Progenitor cell of endocrine pancreas (in vitro differentiated cells): ENCODE measurements at places on chromosomes 3 and 15.

GRCh38 chr3:39409514-39410136 lies 3.1 kb downstream of the RPSA start:
- no peak for DNase-seq

DNA sequence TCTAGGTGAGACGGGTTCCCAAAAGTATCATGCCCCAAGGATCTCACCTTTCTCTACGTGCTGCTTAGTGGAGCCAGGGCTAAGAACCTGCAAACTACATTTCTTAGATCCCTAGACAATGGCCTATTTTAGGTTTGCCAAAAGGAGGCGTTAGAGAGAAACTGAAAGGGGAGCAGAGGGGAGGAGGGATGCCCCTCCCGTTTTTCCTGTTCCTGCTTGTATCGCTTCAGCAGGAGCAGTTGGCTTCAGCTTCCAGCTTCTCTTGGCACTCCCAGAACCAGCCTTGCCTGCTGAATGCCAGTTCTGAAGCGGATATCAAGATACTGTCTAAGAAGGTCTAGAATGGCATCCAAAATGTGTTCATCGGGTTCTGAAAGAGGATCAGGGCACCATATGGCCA lies 58.4 kb upstream of the ABHD17C start:
- DNase-seq, result no peak

GRCh38 chr15:26355472-26356074 lies 417.3 kb downstream of the GABRB3 start:
- DNase-seq, result no peak

- no peak for DNase-seq
Measured at GRCh38 chr3:74642876-74643275, 28.4 kb upstream of the CNTN3 start.

- no peak for DNase-seq
Measured at GRCh38 chr15:57189466-57189865, 186.8 kb upstream of the CGNL1 start.

DNA sequence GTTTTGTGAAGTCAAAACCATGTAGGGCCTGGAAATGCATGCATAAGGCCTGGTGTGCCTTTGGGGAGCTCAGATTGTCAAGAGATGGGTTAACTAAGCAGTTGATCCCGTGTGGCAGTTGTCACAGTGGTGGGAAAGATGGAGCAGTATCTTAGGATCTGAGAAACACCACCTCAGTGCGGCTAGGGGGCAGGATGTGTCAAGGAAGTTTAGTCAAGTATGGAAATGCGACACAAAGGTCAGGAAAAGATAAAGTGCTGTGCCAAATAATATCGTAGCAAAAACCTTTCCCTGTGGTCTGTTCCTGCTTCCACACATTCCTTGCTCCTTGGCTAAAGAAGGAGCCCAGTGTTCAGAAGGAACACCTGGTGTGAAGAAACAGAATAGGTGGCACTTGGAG lies 396.4 kb downstream of the EDEM1 start:
- DNase-seq, result no peak

DNA sequence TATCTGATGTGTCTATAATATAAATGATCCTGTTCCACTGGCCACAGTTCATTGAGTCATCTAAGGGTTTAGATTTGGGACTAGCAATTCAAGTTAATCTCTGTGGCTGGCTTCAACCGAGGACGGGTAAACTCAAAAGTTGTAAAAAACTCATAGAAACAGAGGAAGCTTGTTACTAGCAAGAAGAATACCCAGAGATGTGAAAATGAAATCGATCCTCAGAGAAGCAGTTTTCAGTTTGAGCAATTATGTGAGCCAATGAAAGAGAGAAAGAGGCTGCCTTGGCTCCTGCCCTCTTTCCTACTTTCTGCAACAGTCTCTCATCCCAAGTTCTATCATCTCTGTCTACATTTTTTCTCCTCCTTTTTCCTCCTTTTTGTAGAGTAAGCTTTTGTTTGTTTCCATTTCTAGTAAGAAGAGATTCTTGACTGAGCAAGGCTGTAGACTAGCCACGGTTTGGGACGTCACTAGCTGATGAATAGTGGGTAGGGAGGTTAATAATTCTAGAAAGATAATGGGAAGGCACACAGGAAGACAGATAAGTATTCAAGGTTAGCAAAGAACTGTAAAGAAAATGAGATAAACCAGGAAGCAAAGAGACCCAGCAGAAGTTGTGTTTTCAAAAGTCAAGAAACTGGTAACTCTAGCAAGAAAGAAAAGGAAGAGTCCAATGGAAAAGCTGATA lies 298.9 kb upstream of the NR2F2 start:
- DNase-seq, result no peak

GRCh38 chr3:68893600-68894239 lies 38.6 kb downstream of the TAFA4 start:
- no peak for DNase-seq

GRCh38 chr3:11495948-11496557 lies 147.7 kb downstream of the VGLL4 start:
- DNase-seq, result no peak

DNA sequence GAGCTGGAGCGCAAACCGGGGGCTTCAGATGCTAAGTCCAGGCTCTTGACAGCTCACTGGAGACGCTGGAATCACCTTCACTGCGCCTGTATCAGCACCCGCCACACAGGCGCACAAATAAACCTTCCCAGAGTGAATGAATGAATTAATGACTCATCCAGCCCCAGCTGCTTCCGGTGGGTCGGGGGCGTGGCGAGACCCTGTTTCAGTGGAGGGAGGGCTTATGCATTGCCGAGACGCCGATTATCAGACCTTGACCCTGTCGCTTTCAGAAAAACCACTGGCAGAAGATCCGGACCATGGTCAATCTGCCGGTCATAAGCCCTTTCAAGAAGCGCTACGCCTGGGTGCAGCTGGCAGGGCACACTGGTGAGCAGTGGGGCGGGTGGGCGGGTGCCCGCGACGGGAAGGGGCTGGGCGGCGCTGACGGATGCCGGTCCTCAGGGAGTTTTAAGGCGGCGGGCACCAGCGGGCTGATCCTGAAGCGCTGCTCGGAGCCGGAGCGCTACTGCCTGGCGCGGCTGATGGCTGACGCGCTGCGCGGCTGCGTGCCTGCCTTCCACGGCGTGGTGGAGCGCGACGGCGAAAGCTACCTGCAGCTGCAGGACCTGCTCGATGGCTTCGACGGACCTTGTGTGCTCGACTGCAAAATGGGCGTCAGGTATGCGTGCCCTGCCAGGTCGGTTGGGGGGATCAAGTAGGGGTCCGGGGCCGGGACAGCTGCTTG lies 7.7 kb downstream of the ITPKA start:
- DNase-seq, result no peak

DNA sequence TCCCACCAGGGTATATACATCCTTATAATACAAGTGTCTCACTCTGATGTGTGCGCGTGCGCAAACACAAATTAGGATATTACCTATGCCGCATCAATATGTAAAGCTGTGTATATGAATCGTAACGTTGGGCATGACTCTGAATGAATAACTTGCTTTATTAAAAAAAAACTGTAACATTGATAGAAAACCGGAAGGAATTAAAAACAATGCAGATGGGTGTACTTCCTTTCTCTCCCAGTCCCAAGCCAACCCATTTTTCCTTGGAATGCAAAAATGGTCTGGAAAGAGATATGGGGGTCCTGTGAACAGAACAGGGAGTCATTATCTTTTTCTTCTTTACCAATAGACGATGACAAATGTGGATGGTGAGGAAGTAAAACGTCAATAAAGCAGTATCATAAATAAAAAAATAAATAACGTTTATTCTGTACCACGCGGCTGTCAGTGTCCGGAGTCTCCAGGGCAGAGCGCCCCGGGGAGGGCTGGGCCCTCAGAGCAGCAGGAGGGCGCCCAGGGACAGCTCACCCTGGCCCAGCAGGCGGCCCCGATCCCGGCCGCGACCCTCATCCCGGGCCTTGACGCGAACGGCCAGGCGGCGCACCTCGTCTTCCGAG lies 1.6 kb downstream of the C2CD4B start:
- no peak for DNase-seq

GRCh38 chr15:40562691-40563090 lies 2.2 kb downstream of the CCDC32 start:
- no peak for DNase-seq

DNA sequence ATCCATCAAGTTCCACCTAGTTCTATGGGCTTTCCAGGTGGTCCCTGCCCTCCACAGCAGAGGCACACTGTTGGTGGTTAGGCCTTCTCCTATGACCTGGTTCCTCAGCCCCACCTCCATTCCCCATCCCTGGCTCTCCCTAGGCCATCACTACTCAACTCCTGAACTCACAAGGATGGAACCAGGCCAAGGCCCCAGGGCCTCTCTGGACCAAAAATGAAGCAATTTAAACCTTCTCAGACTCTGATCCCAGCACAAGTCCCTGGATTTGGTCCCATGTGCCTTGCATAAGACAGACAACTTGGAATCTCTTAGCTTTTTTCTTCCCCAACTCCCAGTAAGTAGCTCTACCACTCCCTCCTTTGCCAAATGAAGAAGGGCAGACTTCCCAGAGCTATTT lies 14.4 kb upstream of the ACAN start:
- DNase-seq, result no peak

DNA sequence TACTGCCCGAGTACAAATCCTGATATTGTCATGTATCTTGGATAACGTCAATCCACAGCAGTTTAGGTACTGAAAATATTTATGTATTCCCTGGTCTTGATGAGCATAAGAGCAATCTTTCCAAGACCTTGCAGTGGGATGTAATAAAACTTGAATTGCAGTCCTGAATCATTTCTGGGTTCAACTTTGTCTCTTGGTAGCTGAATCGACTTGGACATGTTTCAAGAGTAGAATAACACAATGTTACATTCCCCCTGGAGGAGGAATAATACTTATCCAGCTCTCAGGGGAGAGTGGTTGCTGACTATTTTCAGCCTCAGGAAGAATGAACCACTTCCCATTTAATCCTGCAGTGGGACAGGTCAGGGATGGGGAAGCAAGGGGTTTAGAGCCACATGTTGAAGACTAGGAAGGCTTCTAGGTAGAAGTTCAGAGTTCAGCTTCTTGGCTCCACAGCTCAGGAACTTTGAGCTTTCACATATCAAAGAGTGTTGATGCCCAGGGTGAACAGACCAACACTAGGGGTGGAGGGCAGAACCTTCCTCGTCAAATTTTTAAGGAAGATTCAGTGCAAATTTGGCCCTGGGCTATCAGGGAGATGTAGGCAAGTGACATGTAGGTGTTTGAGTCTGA lies 43.4 kb upstream of the GPD1L start:
- DNase-seq, result no peak

- DNase-seq, result no peak
Measured at GRCh38 chr3:163721596-163721995, 1356.7 kb downstream of the SI start.

GRCh38 chr3:187944390-187945179 lies 199.3 kb upstream of the BCL6 start:
- DNase-seq, result no peak

DNA sequence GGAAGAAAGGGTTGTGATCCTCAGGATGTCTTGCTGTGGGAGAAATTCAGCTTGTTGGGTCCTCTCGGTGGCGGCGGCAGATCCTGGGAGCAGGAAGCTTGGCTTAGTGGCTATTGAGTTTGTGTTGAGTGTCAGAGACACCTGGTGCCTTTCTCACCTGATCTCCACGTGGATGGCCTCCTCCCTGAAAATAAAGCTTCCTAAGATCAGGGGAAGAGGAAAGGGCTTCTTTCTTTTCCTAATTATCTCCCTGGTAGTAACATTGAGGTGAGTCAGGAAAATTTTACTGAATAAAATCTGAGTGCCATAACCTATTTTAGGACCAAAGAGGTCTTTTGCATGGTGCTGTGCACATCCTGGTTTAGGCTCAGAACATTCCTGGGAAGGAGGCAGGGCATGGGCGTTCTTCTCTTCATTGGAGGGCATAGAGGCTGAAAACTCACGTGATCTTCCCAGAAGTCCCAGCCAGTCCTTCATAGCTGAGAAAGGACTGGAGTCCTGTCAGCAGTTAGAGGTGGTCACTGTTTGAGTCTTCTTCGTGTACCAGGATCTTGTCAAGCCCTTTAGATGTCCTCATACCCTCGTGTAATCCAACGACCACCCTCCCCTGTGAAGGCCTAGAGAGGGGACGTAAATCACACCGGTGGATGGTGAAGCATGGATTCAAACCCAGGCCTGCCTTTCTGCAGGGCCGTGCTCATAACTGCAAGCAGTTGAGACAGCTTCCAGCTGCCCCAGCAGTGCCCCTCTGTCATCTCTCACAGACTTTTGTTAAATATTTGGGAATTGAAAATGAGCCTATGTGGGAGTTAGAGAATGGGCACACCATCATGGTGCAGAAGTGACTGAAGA lies 1.1 kb downstream of the CMTM8 start:
- no peak for DNase-seq

DNA sequence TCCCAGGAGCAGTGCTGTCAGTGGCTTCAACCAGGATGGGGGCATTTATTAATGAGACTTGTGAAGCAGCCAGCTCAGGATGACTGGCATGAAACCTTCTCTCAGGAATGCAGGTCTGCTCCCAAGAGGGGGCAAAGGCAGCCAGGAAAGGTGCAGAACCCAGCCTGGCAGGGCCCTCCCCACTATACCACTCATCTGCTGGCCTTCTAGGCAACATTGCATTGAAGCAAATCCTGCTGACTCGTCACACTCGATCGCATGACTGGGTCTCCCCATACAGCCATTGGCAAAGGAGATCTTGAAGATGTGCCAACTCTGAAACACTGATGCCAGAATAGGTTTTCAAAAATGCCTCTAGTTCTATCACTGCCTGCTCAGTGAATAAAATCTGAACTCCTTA lies 65.7 kb upstream of the CMTM7 start:
- DNase-seq, result no peak

GRCh38 chr15:52020221-52021085 lies 1.4 kb downstream of the MAPK6 start:
- DNase-seq, result no peak

- no peak for DNase-seq
Measured at GRCh38 chr15:35880896-35881295, 334.9 kb upstream of the DPH6 start.

DNA sequence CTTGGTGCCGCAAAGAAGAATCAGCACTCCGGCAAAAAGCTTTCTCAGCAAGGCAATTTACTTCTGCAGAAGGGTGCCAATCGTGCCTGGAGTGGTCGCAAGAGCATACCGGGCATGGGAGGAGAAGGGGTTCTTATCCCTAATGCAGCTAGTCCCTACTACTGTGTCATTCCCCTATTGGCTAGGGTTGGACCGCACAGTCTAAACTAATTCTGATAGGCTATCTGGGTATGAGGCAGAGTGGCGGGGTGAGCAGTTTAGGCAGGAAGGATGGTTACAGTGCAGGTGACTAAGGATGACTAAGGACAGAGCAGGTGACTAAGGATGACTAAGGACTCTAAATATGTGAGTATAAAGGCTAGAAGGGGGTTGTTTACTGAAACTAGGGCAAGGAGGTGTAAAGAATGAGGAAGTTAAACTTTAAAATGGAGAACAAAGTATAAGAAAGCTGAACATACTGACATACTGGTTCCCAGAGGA lies 52.9 kb downstream of the PGBD4 start:
- DNase-seq, result no peak

- DNase-seq, result no peak
Measured at GRCh38 chr15:37903919-37904625, 30.4 kb upstream of the TMCO5A start.

DNA sequence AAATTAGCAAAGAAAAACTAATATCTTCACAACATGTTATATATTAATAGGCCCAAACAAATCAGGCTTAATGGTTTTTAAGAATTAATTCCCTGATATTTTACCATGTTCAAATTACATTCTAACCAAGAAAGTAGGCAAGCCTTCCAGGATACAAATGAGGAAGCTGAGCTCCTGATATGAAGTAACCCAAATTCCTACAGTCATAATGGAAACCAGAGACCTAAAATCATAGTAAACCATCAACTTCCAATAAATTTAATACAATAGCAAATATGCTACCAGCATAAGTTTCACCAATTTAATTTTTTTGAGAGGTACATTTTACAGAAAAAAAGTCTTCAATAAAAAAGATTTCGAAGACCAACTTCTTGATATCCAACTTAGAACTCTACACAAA lies 3.8 kb downstream of the DCBLD2 start:
- no peak for DNase-seq

- peak; percentile 89 for DNase-seq
Measured at GRCh38 chr3:134374105-134374790, at the start of gene AMOTL2. Gene AMOTL2 (minus strand): TSS chr3:134374447. CDS start chr3:134371433, 3,014 bp downstream.
